ENCODE measurements at places on chromosomes 2 and 18.

GRCh38 chr2:240589850-240590525, 3.5 kb downstream of the CAPN10 start:
- no peak for DNase-seq

GRCh38 chr18:44835703-44836102, 155.0 kb downstream of the SETBP1 start:
- no peak for DNase-seq

DNA sequence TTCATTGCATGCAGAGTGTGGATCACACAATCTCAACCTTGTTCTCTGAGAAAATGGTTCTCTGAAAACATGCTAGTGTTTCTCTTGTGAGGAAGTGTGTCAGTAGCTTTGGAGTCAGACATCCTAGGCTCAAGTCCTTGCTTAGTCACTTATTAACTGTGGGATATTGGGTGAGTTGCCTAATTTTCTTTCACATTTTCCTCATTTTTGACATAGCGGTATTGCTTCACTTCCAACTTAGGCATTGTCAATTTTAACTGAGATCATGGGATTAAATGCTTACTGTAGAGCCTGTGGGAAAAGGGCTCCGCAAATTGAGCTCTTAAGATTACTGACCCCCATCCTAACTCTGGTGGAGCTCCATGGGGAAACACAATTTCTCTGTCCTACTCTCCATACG, 622.2 kb downstream of the CNTNAP5 start:
- no peak for DNase-seq

- no peak for DNase-seq
These were observed 69.6 kb upstream of the COL5A2 start for GRCh38 chr2:189249171-189249570.

GRCh38 chr18:23183411-23184150, 48.3 kb downstream of the CABLES1 start:
- DNase-seq: no peak

GRCh38 chr2:31778153-31778552, 197.4 kb upstream of the SRD5A2 start:
- no peak for DNase-seq

GRCh38 chr2:62306751-62307468, 111.0 kb downstream of the B3GNT2 start:
- no peak for DNase-seq

GRCh38 chr2:108446703-108447102, 2.3 kb upstream of the GCC2 start:
- no peak for DNase-seq

- DNase-seq: no peak
These were observed 57.6 kb downstream of the DPYSL5 start for GRCh38 chr2:26905341-26906198.

- no peak for DNase-seq
These were observed 56.2 kb downstream of the COBLL1 start for GRCh38 chr2:164785457-164785856.

GRCh38 chr2:101474731-101475384, at the start of gene RFX8:
Gene RFX8, minus strand, starts transcription at chr2:101475112. Its CDS starts 8,264 bp downstream, at chr2:101466848.
- no peak for DNase-seq

GRCh38 chr2:231227310-231228162, 29.1 kb downstream of the ARMC9 start:
- no peak for DNase-seq

GRCh38 chr2:70344195-70344594, 42.3 kb upstream of the FAM136A start:
- no peak for DNase-seq

DNA sequence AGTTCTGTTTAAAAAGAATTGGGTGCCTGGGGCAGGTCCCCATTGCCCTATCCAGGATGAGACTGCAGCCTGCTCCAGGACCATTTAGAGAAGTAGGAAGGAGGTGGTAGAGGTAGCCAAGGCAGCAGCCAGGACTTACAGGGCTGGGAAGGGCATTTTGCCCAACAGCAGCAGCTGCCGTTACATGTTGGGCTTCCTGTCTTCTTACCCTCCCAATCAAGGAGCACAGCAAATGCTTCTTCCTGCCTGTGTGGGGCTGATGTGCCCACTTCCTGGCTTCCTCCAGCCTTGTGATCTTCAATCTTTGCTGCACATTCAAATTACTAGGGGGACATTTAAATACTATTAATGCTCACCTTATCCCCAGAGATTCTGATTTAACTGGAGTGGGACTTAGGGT, 112.0 kb downstream of the QPCT start:
- DNase-seq: no peak

GRCh38 chr2:117850461-117850860, 36.0 kb downstream of the DDX18 start:
- no peak for DNase-seq

DNA sequence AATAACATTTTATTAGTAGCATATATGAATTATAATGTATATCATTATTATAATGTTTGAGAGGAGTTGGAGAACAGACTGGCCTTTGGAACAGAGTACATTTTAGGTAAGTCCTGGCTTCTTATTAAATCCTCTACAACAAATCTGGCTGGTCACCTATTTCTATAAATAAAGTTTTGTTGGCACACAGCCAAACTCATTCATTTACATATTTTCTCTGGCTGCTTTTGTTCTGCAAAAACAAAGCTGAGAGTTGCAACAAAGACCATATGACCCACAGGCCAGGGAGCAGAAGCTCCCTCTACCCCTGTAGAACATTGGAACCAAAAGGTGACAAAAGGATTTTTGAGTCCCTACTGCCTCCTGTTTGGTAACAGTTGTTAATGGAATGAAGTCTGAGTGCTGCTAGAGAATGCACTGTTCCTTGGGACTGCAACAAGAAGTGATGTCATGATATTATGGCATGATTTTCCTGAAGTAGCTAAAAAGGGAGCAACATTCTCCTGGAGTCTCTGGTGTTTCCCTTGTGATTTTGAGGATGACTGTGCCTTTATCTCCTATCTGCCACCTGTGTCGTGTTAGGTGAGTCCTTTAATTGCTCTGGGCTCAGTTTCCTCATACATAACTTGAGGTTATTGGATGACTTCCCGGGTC, 22.0 kb upstream of the SP9 start:
- DNase-seq: no peak

GRCh38 chr18:13493079-13493478, 233.3 kb downstream of the FAM210A start:
- DNase-seq: no peak

- DNase-seq: no peak
These were observed 1029.9 kb upstream of the ACVR2A start for GRCh38 chr2:146814971-146815370.

- no peak for DNase-seq
These were observed 131.9 kb downstream of the MAP4K4 start for GRCh38 chr2:101829429-101829828.

- no peak for DNase-seq
These were observed 4.2 kb downstream of the CNGA3 start for GRCh38 chr2:98350411-98350810.

DNA sequence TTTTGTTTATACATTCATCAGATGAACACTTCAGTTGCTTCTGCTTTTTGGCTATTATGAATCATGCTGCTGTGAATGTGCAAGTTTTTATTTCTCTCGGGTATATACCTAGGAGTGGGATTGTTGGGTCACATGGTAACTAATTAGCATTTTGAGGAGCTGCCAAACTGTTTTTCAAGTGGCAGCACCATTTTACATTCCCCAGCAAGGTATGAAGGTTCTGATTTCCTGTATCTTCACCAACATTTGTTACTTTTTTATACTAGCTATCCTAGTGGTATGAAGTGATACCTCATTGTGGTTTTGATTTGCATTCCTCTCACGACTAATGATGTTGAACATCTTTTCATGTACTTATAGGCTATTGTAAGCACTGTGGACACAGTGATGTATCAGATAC, 53.9 kb downstream of the DYNC1I2 start:
- no peak for DNase-seq

DNA sequence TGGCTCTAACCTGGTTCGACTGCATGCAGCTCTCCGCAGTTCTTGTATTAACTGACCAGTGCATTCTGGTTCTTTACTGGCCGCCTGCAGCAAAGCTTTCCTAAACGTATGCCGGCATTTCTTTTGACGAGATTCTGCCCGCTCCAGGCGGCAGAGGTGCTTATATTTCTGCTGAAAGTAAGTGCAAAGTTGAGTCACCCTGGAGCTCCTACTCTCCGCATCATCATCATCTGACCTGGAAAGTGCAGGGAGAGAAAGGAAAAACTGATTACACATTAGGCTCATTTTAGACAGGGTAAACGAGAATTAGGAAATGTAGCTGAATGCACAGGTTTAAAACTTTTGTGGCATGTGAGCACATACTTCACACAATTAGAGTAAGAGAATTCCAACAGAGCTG, 57.9 kb downstream of the INO80D start:
- no peak for DNase-seq

DNA sequence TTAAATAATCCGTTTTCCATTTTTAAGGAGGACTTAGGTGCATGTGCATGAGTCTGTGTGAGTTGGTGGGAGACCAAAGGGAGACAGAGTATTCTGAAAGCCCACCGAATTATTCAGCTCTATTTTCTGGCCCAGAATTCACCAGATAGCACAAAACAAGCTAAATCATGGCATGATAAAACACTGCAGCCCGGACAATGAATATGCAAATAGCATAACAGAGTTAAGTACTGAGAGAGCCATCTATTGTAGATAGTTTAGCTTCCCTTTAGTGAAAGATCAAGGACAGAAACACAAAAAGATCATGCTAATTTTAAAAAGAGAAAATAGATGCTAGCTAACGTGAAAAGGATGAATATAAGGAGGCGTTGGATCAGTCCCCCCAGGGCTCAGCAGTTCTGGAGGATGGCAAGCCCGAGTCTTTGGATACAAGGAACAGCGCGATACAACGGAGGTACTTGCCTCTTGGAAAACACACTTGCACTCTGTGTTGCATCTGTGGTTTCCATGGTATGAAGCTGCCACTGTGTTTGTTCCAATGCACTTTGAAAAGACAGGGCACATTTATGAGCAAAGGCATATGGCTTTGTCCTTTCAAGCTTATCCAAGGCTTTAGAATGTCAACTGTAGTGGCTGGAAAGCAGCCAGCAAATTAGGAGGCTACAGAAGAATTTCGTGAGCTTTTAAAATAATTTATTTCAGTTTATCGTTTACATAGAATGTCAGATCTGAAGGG, 119.9 kb downstream of the LYPD1 start:
- no peak for DNase-seq

- no peak for DNase-seq
These were observed 28.3 kb upstream of the CCL20 start for GRCh38 chr2:227785293-227785692.

DNA sequence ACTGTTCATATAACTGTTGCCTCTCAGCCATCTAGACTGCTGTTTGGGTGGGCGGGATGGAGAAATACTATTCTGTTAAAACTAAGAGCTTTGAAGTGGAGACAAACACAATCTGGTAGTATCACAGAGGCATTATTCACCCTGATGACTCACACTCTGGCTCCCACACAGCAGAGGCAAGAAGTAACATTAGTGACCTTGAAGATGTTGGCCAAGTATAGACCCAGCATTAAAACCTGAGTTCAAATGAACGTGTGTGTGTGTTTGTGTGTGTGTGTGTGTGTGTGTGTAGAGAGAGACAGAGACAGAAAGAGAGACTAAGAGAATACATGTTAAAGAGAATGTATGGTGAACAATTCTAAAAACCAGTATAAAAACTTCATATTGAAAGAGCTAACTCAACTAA, 22.5 kb upstream of the ACVR1 start:
- DNase-seq: no peak

DNA sequence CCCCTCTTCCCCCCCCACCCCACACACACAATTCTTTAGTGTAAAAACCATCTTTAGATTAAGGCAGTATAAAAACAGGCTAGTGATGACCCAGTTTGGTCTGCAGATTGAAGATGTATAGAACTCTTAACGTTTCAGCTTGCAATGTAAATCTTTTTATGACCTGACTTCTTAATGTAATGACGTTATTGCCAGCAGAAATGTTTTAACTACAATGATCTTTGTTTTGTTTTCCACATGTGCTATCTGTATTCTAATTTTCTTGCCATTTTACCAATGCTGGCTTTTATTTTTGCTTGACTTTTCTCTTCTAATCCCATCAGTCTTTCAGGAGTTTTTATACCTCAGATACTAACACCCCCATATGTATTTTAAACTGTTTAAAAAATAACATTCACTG, 25.2 kb downstream of the AGFG1 start:
- DNase-seq: no peak

GRCh38 chr18:22871809-22872525, 61.2 kb upstream of the RBBP8 start:
- no peak for DNase-seq

DNA sequence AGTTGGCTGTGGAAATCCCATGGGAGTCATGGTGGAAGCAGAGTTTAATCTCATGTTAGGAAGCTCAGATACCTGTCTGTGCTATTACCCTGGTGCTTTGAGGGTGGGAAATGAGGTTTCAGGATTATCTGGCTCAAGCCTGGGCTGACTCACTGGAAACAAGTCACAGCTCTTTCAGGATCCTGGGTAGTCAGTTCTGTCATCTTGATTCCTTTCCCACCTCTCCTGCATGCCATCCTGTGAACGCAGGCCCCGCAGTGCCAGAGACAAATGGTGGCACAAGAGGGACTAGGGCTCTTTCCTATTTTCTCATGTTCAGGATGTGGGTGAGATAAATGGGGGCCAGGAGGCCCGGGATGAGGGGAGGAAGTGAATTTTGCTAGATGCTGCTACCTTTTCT, 3.7 kb upstream of the FAM136A start:
- no peak for DNase-seq

DNA sequence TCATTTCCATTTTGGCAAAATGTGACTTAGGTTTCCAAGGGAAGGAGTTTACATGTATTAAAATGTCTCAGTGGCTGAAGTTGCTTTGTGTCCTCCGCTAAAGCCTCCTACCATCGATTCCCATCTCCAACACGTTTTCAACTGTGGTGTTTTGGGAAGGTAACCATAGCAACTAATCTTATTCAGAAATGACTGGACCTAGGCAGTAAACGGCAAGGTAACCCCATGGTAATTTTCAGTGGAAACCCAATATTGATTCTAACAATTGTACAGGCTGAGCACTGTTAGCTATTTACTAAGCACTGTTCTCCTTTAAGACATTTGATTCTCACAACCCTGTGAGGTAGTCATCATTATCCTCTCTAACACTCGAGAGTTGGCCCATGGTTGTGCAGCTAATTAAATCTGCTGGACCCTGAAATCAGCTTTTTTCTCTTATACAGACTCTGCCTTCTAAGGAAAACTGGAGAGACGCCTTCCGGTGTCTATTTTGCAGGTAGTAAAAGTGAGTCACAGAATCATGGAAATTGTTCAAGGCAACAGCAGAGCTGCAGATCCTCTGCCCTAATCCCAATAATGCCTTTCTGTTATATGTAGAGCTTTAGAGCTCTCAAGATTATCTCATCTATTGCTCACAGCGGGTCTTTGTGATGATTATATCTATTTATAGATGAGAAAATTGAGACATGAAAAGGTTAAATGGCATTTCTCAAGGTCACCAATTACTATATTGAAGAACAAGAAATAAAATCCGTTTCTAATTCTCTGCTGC, 36.2 kb downstream of the FASTKD2 start:
- DNase-seq: no peak

All from T-helper 17 cell (primary cell).